ENCODE measurements at places on chromosomes 11 and 22. TPM values are rescaled to one million over a fixed set of nuclear protein-coding genes. Genes with fewer than 3 reads are reported as not detected.
A peak's percentile ranks its signal among the peaks of the same experiment; 100 is the strongest.

SLC22A9 gene
- not detected for total RNA-seq

GVQW3 gene
- 2.5 TPM for total RNA-seq

TMA7B gene
- total RNA-seq = 1.4 TPM

SNX32 gene
- 2.8 TPM for total RNA-seq

CBLIF gene
- not detected for total RNA-seq

NPTXR gene
- total RNA-seq = 6.3 TPM

SYNGR1 gene
- 2.4 TPM for total RNA-seq

HORMAD2 gene
- total RNA-seq = not detected

TAF10 gene
- total RNA-seq = 175 TPM

- H3K4me1 ChIP-seq = no peaks in the 10 kb centered on the region
- peaks cover 7% of the 10 kb centered on the region for H3K27me3 ChIP-seq
- no peak overlapping the region for H3K4me3 ChIP-seq
- no peak overlapping the region for H3K27ac ChIP-seq
Measured at GRCh38 chr22:50257451-50258360, 3.8 kb downstream of the MAPK12 start.

DNA sequence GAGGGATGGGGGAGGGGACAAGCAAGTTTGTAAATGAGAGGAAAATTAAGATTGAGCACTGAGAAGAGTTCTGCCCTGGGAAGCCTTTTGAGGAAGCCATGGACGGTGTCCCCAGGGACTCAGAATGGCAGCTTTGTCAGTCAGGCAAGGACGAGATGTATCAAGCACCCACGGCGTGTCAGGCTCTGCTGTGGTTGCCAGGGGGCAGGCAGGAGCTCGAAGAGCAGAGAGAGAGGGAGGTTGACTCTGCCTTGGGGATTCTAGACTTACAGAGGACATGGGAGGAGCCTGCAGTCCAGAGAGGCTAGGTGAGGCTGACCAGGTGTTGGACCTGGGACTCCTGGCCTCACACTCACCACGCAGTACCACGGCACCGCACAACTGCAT is 29.1 kb upstream of the SYT7 start:
- no peaks in the 10 kb centered on the region for H3K4me1 ChIP-seq
- no peaks in the 10 kb centered on the region for H3K36me3 ChIP-seq

GRCh38 chr11:75548595-75549272 is 13.3 kb upstream of the SERPINH1 start:
- H3K4me3 ChIP-seq = no peak overlapping the region
- H3K27me3 ChIP-seq = no peaks in the 10 kb centered on the region
- H3K36me3 ChIP-seq = no peaks in the 10 kb centered on the region
- H3K27ac ChIP-seq = no peak overlapping the region
- H3K4me1 ChIP-seq = no peaks in the 10 kb centered on the region

GRCh38 chr22:19998232-19998951 is 18.2 kb downstream of the ARVCF start:
- peaks cover 4% of the 10 kb centered on the region for H3K4me1 ChIP-seq
- DNase-seq = no peak

- no peak for DNase-seq
- no peaks in the 10 kb centered on the region for H3K4me1 ChIP-seq
- no peak overlapping the region for H3K4me3 ChIP-seq
- H3K27me3 ChIP-seq = no peaks in the 10 kb centered on the region
Measured at GRCh38 chr11:18452927-18453326, 2.7 kb upstream of the LDHAL6A start.

DNA sequence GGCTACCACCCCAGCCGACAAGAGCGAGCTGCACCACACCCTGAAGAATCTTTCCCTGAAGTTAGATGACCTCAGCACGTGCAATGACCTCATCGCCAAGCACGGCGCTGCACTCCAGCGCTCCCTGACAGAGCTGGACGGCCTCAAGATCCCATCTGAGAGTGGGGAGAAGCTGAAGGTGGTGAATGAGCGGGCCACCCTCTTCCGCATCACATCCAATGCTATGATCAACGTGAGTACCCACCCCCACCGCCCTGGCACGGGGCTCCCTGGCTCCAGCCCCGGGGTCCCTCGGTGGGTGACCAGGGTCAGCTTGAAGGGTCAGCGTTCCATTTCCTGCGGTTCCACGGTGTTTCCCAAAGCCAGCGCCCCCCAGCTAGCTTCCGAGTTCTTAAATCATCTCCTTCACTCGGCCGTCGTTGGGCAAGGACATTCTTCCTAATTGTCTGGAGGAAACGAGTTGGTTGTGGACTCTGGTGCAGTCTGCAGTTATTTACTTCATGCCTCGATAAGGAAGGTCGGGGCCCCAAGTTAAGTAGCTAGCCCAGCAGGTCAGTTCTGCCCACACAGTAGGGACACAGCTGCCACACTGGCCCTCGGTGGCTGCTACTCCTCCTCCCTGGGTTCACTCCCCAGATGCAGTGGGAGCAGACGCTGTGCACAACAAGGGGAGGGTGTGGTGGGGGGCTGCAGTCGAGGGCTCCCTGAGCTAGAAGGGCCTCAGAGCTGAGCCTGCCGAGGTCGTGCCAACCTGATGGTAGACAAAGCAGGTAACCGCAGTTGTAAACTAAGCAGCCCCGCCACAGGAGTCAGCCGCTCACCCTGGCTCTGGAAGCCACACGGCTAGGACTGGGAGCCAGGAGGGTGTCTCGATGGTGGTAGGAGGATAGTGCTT is 97.9 kb downstream of the MORC2 start:
- no peak for DNase-seq
- H3K27me3 ChIP-seq = no peaks in the 10 kb centered on the region
- H3K36me3 ChIP-seq = no peaks in the 10 kb centered on the region

DNA sequence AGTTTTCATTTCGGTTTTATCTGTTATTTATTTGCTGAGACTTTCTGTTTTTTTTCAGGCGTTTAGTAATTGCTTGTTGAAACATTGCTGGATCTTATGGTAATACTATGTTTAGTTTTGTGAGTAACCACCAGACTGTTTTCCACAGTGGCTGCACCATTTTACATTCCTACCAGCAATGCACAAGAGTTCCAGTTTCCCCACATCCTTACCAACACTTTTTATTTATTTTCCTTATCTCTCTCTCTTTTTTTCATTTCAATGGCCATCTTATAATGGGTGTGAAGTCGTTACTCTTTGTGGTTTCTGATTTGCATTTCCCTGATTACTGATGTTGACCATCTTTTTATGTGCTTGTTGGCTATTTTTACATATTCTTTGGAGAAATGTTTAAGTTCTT is 23.7 kb downstream of the USP47 start:
- no peak for DNase-seq
- no peaks in the 10 kb centered on the region for H3K27me3 ChIP-seq
- H3K27ac ChIP-seq = no peak overlapping the region
- no peaks in the 10 kb centered on the region for H3K36me3 ChIP-seq

DNA sequence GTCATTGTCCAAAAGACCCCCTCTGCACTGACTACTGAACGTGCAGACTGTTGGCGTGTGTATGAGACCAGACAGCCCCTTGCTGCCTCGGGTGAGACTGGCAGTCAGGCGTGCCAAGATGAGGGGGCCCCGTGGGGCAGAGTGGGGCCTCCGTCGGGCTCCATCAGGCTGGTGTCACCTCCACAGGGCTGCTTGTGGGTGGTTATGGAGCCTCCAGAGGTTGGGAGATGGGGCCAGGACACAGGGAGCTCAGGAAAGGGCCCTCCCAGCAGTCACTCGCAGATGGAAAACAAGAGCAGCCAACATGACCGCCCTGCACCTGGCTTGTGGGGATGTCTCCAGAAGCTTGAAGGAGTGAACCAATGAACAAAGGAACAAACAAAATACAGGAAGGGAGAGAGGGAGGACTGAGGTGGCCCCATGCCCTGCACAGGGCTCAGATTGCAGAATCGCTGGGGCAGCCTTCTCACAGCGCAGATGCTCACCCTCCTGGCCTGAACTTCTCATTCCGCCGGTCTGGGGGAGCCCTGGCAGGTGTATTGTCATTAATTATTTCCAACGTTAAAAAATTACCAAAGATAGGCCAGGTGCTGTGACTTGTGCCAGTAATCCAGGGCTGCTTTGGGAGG is 5.5 kb upstream of the PHLDA2 start:
- DNase-seq = no peak
- no peak overlapping the region for H3K27ac ChIP-seq
- peaks cover 5% of the 10 kb centered on the region for H3K27me3 ChIP-seq
- H3K36me3 ChIP-seq = no peaks in the 10 kb centered on the region
- no peak overlapping the region for H3K4me3 ChIP-seq
- H3K4me1 ChIP-seq = peaks cover 10% of the 10 kb centered on the region

DNA sequence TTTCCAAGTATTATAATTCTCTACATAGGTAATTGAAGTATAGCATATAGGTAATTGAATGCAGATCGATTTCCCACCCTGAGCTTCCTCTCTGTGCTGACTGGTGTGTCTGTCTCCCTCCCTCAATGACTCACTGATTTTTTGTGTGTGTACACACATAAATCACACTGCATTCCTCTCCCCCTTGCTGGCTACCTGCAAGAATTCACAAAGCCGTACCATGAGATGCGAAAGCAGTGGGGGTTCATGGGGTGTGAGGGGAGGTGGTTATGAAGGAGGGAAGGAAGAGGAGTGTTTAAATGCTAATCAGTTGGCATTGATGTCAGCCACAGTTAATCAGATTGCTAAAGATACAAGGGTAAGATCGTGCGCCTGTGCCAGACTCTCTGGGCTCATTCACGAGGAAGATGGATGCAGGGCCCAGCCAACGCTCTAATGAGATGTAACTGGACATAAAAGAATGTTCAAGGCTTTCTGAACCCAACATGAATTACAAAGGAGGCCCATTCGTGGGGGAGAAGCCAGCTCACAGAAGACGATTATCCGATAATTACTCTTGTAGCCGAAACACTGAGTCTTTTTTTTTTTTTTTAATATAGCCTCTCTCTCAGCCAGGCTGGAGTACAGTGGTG is 107.4 kb downstream of the SEZ6L start:
- no peaks in the 10 kb centered on the region for H3K27me3 ChIP-seq
- H3K4me1 ChIP-seq = no peaks in the 10 kb centered on the region
- no peak for DNase-seq
- no peaks in the 10 kb centered on the region for H3K36me3 ChIP-seq
- H3K27ac ChIP-seq = no peak overlapping the region
- no peak overlapping the region for H3K4me3 ChIP-seq

GRCh38 chr22:27113211-27113635 is 455.8 kb downstream of the MIAT start:
- H3K27ac ChIP-seq = no peak overlapping the region

DNA sequence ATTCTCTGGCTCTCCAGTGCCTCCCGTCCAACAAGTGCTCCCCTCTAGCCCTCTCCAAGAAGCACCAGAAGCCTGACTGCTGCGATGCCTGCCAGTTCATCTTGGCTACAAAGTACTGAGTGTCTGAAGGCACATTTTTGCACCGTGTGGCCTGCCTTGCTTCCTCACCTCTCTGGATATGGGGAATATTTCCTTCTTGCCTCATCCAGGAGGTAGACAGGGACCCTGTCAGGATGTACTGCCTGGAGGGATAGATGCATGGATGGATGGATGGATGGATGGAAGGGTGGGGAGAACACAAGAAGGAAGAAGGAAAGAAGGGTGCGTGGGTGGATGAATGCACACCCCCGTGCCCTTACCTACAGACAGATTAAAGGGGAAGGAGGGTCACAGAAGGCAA is 27.6 kb downstream of the KCTD17 start:
- H3K4me3 ChIP-seq = peak overlapping the region; percentile 14
- no peaks in the 10 kb centered on the region for H3K36me3 ChIP-seq
- peaks cover 38% of the 10 kb centered on the region for H3K4me1 ChIP-seq
- H3K27me3 ChIP-seq = no peaks in the 10 kb centered on the region
- no peak for DNase-seq
- peak overlapping the region; percentile 58 for H3K27ac ChIP-seq

- H3K36me3 ChIP-seq = no peaks in the 10 kb centered on the region
- H3K4me3 ChIP-seq = peak within 1 kb of the TSS; percentile 68
- no peaks in the 10 kb centered on the region for H3K27me3 ChIP-seq
Measured at GRCh38 chr22:43186272-43187170, at the start of gene TTLL12. TTLL12 (minus strand) TSS chr22:43187134; CDS start chr22:43187069, 65 bp downstream.

DNA sequence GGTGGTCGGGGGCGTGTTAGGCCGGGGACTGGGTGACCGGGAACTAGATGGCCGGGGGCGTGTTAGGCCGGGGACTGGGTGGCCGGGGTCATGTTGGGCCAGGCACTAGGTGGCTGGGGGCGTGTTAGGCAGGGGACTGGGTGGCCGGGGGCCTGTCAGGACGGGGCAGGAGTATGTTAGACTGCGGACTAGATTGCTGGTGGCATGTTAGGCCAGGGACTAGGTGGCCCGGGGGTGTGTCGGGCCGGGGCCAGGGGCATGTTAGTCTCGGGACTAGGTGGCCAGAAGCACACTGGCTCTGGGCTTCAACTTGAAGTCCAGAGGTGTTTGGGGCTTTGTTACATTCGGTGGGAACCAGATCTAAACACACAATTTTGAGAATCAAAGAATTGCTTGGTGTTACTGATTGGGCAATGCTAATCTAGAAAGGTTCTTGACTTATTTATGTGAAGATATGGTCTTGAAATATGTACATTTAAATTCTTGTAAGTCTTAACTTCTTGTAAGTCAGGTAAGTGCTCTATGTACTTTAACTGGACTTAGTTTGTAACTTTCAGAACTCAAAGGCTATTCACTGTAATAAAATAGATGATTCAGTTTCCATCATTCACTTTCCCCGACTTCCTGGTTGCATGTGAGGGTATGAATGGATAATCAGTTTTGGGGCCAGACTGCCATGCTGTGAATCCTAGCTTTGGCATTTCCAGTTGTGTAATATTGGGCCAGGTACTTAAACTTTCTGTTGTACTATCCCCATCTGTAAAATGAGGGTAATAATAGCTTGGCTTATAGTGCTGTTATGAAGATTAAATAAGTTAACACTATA is 1.1 kb downstream of the EXT2 start:
- peaks cover 16% of the 10 kb centered on the region for H3K4me1 ChIP-seq
- DNase-seq = no peak
- peak overlapping the region; percentile 64 for H3K27ac ChIP-seq
- H3K27me3 ChIP-seq = no peaks in the 10 kb centered on the region
- H3K36me3 ChIP-seq = no peaks in the 10 kb centered on the region
- peak overlapping the region; percentile 58 for H3K4me3 ChIP-seq

DNA sequence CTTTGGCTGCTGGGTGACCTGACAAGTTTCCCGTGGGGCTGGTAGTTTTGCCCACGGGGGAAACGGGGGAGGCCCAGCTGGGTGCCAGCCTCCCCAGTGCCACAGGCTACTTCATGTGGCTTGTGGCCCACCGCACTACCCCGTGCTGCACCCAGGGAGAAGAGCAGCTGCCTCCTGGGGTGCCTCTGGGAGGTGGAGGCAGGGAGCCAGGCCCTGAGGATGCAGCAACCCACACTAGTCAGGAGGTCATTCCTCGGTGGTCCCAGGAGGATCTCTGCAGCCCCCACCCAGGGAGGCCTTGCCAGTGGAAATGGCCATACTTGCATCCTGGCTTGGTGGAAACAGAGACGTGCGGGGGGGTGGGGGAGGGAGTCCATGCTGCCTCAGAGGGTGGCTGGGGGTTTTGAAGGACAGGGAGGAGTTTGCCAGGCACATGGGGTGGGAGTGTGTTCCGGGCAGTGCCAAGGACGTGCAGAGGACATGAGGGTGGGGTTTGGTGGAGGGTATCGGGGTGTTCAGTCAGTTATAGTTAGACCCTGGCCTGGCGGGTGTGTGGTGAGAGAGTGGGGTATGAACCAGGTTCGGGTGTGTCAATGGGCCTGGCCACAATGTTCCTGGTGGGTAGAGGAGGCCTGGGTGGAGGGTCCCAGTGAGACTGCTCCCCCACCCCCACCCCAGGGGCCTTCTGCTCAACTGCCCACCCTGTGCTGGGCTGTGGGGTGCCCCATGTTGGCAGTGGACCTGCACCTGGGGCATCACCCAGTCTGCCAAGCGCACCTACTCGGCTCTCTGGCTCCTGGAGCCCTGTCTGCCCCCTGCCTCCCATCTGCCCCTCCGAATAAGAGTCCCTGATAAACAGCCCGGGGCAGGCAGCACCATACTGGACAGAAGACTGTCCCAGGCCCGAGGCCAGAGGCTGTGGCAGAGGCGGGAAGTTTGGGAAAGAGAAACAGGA is 3.8 kb downstream of the PIM3 start:
- H3K36me3 ChIP-seq = peaks cover 13% of the 10 kb centered on the region
- DNase-seq = peak; percentile 80
- H3K27me3 ChIP-seq = no peaks in the 10 kb centered on the region
- H3K4me3 ChIP-seq = no peak overlapping the region
- H3K4me1 ChIP-seq = peaks cover 34% of the 10 kb centered on the region
- no peak overlapping the region for H3K27ac ChIP-seq
